ENCODE measurements at places on chromosomes 5 and 9.

DNA sequence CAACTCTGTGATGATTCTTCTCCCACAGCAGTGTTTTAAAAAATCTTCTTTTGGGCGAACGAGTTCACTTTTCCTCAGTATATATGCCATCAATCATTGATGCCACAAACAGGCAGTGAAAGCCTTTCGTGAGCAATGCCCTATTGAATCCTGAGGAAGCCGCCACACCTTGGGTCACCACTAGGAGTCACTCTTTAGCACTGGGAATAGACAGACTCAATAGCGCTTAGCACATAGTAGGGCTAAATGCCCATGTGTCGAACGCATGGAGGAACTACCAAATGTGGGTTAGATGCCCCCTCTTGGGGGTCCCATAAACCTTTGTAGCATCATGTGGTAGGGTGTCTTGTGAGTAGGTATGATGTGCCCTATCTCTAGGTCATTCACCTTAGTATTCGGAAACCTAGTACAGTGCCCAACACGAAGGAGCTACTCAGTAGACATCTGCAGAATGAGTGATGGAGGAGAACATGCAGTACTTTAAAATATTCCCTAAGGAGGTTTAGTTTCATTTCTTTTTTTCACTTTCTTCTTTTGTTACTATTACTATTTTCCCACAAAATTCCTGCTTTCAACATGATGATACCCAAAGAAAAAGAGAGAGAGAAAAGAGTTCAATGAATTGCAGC is 603.7 kb downstream of the BNC2 start:
- DNase-seq, result no peak

GRCh38 chr5:131513780-131514179 is 121.2 kb downstream of the RAPGEF6 start:
- no peak for DNase-seq

GRCh38 chr5:115607935-115608334 is 5.7 kb upstream of the TICAM2 start:
- DNase-seq, result no peak

GRCh38 chr9:99040251-99040900 is 64.5 kb upstream of the TGFBR1 start:
- no peak for DNase-seq

- no peak for DNase-seq
Measured at GRCh38 chr9:132041798-132042197, 37.9 kb downstream of the MED27 start.

DNA sequence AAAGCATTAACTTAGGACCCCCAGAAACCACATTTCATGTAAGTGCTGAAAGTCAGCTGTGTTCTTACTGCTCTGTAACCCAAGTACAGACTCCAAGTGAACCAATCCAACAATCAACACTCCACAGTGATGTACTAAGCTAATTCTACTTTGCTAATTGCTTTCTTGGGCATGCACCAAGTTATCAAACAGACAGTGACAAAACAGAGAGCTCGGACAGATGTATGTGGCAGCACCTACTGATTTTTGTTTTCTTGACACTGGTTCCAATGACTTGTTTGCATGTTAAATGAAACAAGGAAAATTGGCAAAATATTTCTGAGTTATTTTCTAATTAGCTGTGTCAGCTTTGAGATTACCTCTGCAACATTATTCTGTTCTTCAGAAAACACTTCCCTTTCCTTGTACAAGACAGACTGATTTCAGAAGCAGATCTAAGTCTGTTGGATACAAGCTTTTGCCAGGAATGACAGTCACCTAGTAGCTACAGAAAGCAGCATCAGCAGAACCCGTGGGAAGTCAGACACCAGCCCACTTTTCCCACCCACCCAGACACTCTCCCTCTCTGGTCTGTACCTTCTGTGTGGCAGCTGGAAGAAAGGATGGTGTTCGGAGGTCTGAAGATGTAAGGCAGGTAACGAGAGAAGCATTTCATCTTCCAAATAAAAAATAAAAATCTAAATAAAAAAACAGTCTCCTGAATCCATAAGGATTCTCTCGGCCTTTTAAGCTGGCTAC is 176.7 kb upstream of the PPP2R2B start:
- no peak for DNase-seq

GRCh38 chr5:123087173-123088030 is 1.6 kb upstream of the PRDM6 start:
- DNase-seq, result no peak

GRCh38 chr9:134943836-134944235 is 26.1 kb upstream of the FCN1 start:
- no peak for DNase-seq

DNA sequence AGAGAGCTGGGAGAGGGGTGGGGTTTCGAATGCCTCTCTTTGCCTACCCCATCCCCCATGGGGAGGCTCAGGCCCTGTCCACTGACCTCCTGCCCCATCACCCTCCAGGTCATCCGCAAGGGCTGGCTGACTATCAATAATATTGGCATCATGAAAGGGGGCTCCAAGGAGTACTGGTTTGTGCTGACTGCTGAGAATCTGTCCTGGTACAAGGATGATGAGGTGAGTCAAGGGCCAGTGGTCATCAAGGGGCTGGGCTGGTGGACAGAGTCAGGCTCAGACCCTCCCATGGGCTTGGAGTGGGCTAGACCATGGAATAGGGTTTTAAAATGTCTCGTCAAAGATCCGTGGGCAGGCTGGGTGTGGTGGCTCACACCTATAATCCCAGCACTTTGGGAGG is 33.7 kb downstream of the GOLGA2 start:
- no peak for DNase-seq

GRCh38 chr9:134619448-134619982 is 22.1 kb upstream of the COL5A1 start:
- DNase-seq, result no peak

DNA sequence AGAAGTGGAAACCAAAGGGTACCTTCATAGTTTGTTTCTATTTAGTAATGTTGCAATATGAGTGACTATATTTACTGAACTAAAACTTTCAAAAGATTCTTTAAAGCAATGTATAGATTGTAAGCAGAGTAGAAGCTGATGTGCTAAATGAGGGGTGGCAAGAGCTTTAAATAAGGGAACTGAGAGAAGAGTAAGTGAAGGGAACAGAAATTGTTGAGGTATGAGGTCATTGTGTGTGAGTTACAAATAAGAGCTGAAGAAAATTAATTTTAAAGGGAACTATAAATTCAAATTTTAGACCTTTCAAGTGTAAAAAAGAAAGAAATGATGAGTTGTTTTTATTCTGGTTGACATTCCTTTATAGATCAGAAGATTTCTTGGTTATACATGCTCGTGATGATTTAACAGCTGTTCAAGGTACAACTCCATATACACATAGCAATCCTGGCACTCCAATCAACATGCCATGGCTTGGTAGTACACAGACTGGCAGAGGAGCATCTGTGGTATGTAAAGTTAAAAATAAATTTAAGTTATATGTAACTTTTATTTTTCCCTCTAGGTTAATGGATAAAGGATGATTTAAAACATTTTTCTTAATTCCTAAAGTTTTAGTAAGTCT is 135.1 kb upstream of the TNFAIP8 start:
- no peak for DNase-seq

GRCh38 chr9:5838884-5839571 is 6.1 kb upstream of the ERMP1 start:
- DNase-seq, result no peak

DNA sequence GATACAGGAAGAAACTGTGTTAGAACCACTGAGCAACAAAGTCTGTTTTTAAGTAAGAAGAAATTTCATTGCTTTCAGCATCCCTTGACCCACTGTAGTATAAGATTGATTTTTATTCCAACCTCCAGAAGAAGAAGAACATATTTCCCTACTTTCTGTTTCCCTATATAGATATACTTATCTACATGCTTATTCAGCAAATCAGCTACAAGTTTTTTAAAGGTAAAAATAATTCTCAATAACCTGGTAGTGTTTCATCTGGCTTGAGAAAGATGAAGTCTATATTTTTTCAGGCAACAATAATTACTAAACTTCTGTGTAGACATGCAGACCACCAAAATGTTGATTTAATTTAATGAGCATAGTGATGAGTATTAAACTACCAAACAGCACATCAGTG is 201.0 kb downstream of the OSTF1 start:
- DNase-seq, result no peak

DNA sequence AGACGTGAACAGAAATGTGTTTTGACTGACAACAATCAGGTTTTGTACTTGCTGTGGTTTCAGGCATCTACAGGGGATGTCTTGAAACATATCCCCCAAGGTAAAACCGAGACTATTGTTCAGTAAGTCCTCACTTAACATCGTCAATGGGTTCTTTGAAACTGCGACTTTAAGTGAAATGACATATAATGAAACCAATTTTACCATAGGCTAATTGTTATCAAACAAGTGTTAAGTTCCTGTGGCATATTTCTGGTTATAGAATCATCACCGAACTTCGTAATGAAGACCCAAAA is 16.4 kb upstream of the OMD start:
- DNase-seq, result peak; percentile 19

DNA sequence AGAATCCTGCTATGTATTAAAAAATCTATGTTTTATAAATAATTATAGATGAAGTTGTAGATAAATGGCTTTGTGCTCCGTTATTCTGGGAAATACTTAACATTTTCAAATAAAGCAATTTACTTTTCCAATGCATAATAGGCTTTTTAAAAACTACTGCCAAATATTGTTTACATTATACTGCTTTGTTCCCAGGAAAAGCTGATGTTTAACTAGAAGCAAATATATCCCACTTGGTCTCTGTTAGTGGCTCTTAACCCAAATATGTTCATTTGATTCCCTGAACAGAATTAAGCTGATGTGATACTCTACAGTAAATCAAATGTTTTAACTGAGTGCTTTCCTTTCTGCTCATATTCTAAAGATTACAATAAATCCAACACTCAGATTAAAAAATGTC is 326.3 kb downstream of the SLCO4C1 start:
- no peak for DNase-seq

DNA sequence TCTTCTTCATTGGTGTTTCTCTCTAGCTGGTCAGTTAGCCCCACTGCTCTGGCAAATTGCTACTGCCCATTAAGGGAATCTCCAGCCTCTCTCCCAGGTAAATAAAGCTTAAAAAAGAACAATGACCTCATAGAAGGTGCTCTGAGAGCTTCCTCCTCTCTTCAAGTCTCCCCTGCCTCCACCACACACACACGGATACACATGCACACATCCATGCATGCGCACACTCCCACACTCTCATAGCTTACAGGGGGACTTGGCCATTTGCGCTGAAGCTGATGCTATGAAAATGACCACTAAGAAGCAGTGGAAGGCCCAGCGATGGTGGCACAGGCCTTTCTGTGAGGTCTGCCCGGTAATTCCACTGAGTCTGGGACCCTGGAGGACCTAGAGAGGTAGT is 250.9 kb downstream of the AOPEP start:
- DNase-seq, result no peak

DNA sequence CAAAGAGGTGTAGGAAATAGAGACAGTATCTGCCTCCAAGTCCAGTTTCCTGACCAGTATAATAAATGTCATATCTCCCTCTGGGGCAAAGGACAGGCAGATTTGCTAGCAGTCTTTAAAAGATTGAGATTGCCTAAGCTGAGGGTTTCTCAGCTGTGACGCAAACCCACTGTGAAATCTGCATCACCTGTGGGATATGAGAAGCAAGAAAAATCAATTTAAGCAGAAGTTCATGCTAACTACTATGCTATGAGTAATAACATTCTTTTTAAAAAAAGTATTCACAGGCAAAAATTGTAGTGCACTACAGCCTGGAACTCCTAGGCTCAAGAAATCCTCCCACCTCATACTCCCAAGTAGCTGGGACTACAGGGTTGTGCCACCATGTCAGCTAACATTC is 168.1 kb upstream of the POC5 start:
- no peak for DNase-seq

DNA sequence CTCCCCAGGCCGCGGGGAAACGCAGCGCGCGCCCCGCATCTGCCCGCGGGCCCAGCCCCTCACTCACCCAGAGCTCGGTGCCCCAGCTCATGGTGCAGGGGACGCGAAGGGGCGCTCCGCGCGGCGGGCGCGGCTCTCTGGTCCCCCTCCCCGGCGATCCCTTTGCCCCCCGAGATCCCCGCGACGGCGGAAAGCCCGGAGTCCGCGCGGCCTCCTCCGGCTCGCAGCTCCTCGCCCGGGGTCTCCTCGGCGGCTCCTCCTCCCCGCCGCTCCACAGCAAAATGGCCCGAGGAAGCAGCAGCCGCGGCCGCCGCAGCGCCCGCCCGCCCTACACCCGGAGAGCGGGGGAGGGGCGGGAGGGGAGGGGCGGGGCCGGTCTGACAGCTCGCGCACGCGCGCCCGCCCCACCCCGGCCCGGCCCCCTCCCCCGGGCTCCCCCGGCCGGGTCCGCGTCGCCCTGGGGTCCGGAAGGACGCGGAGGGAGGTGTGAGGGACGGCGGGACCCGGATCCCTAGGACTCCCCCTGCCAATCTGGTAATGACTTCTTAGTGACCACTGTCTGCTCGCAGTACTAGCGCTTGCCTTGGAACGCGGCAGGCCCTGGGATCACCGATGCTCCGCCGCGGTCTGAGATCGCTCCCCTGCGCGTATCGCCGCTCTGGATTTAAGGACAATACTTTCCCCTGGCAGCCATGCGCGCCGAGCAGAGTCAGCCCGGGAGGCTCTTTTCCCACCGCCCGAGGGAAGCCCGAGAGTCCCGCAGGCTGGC is at the start of gene FNBP1:
Gene FNBP1 (minus strand): TSS at position 305 of the 769 bp plus-strand sequence. CDS start 214 bp downstream, at position 91.
- peak; percentile 82 for DNase-seq

- no peak for DNase-seq
Measured at GRCh38 chr5:9288234-9288633, 257.6 kb downstream of the SEMA5A start.

GRCh38 chr5:100110497-100110896 is 424.7 kb upstream of the FAM174A start:
- no peak for DNase-seq
